Cardiac septum (tissue), 1 donor: ENCODE measurements at places on chromosomes 13 and 19. TPM values are rescaled to one million over a fixed set of nuclear protein-coding genes. Genes with fewer than 3 reads are reported as not detected.

MEIS3 gene
- total RNA-seq, result 3.7 TPM

CBARP gene
- 1.9 TPM for total RNA-seq

NLRP11 gene
- total RNA-seq, result not detected

PIAS4 gene
- total RNA-seq, result 18.4 TPM

CFD gene
- total RNA-seq, result 31.0 TPM

SWSAP1 gene
- 1.3 TPM for total RNA-seq

DHX34 gene
- 8.5 TPM for total RNA-seq

ZNF616 gene
- total RNA-seq, result 4.3 TPM

CPT1C gene
- total RNA-seq, result 3.1 TPM

NOTCH3 gene
- 60.0 TPM for total RNA-seq

LILRB5 gene
- total RNA-seq, result 4.4 TPM

STK11 gene
- 49.7 TPM for total RNA-seq

LAIR1 gene
- total RNA-seq, result 5.1 TPM

PHLDB3 gene
- total RNA-seq, result 7.3 TPM

TNFAIP8L1 gene
- total RNA-seq, result 3.6 TPM

ARL11 gene
- 0.27 TPM for total RNA-seq

CCDC169 gene
- total RNA-seq, result 2.2 TPM

LILRB3 gene
- 2.7 TPM for total RNA-seq

MUC16 gene
- total RNA-seq, result 0.03 TPM
